ENCODE measurements at places on chromosomes 4 and X. TPM values are rescaled to one million over a fixed set of nuclear protein-coding genes. Genes with fewer than 3 reads are reported as not detected.
A peak's percentile ranks its signal among the peaks of the same experiment; 100 is the strongest.

Gene FGF2
- total RNA-seq = 134 TPM

Gene PCDH11X
- 0.05 TPM for total RNA-seq

Gene RTL5
- total RNA-seq = not detected

DNA sequence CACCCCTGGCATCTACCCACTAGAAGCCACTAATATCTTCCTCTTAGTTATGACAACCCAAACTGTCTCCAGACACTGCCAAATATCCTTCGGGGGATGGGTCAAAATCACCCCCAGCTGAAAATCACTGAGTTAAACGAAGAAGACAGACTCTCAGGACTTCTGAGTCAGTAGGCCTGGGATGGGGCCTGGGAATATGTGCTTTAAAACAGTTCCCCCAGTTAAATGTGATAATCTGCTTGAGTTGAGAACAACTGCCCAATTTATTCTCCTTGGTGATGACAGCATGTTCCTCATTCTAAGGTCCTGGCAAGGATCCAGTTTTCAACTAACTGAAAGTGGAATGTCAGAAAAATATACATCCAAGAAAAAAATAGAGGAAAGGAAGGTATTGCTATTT is 52.4 kb downstream of the CBLL2 start:
- peak; percentile 16 for DNase-seq

Measured in MCF 10A (cell line).